NCI-H460 (cell line): ENCODE measurements at places on chromosomes 12 and 14.

GRCh38 chr14:76926521-76927251 lies 100.5 kb downstream of the LRRC74A start:
- DNase-seq = no peak

- DNase-seq = no peak
Observed at GRCh38 chr12:117498880-117499279, 137.5 kb upstream of the NOS1 start.

DNA sequence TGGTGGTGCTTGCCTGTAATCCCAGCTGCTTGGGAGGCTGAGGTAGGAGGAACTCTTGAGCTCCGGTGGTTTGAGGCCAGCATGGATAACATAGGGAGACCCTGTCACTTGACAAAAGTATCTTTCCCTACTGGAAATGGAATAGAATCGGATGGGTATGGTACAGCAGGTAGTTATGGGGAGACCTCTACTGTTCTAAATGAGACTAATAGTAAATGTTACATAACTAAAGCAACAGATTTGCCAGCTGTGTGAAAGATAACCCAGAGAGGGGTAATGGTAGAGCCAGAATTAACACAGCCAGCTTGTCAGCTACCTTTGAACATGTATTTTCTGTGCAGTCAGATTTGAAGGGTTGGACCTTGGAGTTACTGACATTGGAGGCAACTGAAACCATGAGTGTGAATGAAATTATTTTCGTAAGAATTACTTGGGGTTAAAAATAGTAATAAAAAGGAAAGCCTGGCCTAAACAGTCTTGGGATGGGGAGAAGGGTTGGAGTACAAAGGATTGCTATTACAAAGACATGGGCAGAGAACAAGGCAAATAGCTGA lies 21.7 kb upstream of the NUP107 start:
- DNase-seq = no peak

DNA sequence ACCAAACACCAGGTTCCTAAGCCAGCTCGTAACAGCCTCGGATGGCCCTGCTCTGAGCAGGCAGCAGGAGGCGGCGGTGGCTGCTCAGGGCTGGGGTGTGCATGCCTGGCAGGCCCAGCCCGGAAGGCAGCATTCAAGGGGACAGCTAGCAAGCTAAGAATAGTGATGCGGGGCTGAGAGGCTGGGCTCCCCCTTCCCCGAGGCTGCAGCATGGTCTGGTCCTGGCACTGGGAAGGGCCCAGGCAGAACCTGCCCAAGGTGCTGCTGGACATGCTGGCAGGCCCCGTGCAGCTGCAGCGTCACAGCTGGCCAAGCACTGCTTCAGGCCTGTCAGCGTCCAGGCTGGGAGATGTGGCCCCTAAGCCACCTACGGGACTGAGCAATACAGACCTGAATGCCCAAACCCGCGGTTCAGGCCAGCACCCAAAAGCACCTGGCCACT lies 26.4 kb upstream of the NUDT14 start:
- DNase-seq = no peak

- no peak for DNase-seq
Observed at GRCh38 chr14:77241955-77242354, 29.1 kb downstream of the NGB start.

DNA sequence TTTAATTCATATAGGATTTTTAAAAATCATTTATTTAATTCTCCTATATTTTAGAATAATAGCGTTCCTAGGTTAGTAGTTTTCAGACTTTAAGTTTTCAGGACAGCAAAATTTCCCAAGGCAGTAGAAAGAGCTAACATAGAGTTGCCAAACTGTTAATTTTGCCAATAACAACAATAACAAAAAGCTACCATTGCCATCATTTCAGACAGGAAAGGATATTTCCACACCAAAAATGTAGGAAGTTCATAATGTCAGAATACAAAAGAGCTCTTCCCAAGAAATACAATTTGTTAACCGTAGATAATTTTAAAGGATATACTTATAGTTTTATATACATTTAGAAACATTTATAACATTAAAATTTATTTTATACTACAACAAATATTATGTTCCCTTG lies 81.4 kb upstream of the EEA1 start:
- DNase-seq = no peak

- DNase-seq = no peak
Observed at GRCh38 chr14:79089576-79089975, 919.4 kb downstream of the NRXN3 start.

DNA sequence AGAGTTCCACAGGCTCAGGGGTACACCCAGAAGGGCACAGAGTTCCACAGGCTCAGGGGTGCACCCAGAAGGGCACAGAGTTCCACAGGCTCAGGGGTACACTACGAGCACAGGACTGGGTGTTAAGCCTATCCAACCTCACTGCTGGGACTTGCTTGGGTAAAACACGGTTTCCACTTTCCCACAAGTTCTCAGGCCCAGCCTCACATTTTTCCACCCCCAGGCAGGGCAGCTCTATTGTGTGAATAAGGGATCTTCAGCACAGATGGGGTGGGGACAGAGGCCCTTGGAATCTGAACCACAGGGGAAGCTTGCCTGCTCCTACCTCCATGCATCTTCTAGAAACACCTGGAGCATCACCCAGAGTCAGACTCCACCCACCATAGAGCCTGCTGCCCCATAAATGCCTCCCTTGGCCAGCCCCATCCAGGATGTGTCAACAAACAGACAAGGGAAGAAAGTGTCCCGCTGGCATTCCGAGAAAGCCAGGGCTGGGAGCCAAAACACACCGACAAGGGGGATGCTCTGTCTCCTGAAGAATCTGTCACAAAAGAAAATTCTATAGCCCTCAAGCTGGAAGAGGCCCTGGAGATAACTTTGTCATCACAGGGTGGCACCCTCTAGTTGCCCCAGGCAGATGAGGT lies 4.8 kb downstream of the CRACR2A start:
- DNase-seq = no peak

GRCh38 chr12:25942709-25943108 lies 15.8 kb upstream of the RASSF8 start:
- DNase-seq = no peak
